ENCODE measurements at places on chromosomes 3 and 15.

DNA sequence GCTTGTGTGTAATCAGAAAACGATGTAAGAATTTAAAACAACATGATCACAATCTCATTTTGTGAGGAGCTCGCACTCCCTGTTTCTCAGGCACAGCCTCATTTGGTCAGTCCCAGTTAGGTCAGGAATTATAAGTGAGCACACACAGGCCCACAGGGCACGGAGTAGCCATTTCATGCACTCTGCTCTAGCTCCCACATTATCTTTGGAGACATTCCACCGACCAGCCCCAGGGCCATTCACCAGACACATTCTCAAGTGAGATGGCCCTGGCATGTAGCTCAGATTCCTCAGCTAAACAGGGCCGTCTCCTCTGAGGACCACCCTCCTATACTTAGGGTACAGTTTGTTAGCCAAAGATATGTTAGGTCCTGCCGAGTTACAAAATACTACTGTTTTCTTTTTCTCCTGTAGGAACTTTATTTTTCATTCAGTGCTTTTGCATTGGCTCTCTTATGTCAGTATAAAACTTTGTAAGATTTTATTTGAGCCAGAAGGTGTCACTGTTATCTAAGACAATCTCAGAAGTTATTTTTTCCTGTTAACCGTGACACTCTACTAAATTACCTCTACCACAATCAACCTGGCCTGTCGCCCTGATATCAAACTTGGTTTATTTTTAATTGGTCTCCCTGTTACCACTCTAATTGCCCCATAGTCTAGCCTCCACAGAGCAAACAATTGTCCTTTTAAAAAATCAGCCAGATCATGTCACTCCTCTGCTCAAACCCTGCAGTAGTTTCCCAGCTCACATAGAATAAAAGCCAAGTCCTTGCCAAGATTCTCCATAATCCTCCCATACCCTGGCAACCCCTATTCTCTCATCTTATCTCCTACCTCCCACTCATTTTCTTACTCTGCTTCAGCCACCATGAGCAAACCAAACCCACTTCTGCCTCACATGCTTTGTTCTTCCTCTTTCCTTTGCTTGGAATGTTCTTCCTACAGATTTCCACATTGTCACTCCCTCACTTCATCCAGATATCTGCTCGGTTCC is 105.7 kb downstream of the PPP2R3A start:
- no peak for DNase-seq

GRCh38 chr15:36899696-36900095 is 200.7 kb downstream of the MEIS2 start:
- DNase-seq: no peak

- no peak for DNase-seq
Measured at GRCh38 chr3:183532620-183533411, 22.7 kb downstream of the KLHL6 start.

DNA sequence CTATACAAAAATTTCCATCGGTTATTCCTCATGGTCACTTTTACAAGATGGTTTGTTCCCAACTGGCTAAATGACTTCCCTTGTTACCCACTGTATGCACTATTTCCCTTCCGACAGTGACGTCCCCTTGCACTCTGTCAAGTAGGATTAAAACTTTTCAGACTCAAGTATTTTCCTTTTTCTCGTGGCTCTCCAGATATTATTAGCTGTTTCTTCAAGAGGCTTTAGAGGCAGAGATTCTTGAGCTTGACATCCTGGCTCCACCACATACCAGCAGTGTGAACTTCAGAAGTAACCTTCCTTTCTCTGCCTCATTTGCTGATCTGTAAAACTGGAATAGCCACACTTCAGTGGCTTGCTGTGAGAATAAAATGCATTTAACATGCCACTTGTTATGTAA is 14.0 kb downstream of the CSNK1G1 start:
- no peak for DNase-seq

DNA sequence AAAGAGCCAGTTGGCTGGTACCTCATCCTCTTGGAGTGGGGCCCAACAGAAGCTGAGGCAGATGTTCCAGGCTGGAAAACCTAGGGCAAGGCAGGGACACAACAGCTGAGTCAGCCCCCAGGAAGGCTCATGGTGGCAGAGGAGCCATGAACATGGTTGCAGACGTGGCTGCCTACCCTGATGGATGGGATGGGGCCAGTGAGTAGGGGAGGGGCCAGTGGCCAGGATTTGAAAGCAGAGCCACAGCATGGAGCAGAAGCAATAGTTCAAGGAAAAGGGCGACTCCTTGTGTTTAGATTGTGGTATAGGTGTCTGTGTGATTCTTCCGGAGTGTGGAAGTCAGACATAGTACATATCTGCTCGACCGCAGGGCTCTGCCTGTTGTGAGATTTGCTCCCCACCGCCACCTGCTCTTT is 24.2 kb downstream of the PXYLP1 start:
- DNase-seq: no peak

DNA sequence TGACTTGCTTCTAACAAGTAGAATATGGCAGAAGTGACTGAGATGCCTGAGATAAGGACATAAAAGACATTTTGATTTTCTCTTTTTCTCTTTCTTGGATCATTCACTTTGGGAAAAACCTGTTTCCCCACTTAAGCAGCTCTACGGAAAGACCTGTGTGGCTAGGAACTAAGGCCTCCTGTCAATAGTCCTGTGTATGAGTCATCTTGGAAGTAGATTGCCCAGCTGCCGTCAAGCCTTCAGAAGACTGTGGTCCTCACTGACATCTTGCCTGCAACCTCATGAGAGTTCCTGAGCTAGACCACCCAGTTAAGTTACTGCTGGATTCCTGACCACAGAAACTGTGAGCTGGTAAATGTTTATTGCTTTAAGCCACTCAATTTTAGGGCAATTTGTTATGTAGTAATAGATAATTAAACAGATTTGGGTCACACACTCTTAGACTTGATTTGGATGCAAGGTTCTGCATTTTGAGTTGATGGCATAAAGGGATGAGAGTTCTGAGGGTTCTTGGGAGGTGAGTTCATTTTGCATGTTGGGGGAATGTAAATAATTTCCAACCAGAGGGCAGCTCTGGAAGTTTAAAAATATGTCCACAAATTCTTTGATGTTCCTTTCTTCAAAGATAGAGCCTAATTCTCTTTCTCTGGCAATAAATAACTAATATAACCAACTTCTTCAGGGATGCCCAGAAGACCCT is 229.2 kb downstream of the SQOR start:
- no peak for DNase-seq
